ENCODE measurements at places on chromosomes 4 and X. TPM values are rescaled to one million over a fixed set of nuclear protein-coding genes. Genes with fewer than 3 reads are reported as not detected.

Gene PAK3
- 2.6 TPM for total RNA-seq

Gene CRMP1
- 0.06 TPM for total RNA-seq

Gene IL9R
- total RNA-seq: 0.13 TPM

Gene EFHC2
- 0.13 TPM for total RNA-seq

Gene TLR1
- total RNA-seq: 2.6 TPM

Gene TLL1
- under 0.01 TPM for total RNA-seq

Gene EXOC1
- 55.9 TPM for total RNA-seq

Gene NAT8L
- under 0.01 TPM for total RNA-seq

Gene RTL3
- total RNA-seq: not detected

Gene VCX
- not detected for total RNA-seq

Gene ABCD1
- total RNA-seq: 13.6 TPM

Gene AIFM1
- total RNA-seq: 21.5 TPM

Gene CXCL8
- 2.1 TPM for total RNA-seq

Gene GUCY1A1
- total RNA-seq: 13.5 TPM

Gene THAP6
- total RNA-seq: 16.3 TPM

Gene CPE
- total RNA-seq: 73.0 TPM

Gene TCEANC
- 3.2 TPM for total RNA-seq

Gene GPRIN3
- 0.19 TPM for total RNA-seq

Gene FRMD7
- total RNA-seq: not detected

Gene GYG2
- total RNA-seq: 0.06 TPM

Gene PCDH7
- 169 TPM for total RNA-seq

Data from aortic smooth muscle cell (primary cell).